Natural killer cell treated with Interleukin-12 subunit alpha and Interleukin-12 subunit beta and Interleukin-15 and Interleukin-18, amount 100 ng/mL, for 72 hours (primary cell): ENCODE measurements at places on chromosomes 1 and 21. TPM values are rescaled to one million over a fixed set of nuclear protein-coding genes. Genes with fewer than 3 reads are reported as not detected.

The ALX3 gene
- not detected for total RNA-seq

The FCRL1 gene
- not detected for total RNA-seq

DNA sequence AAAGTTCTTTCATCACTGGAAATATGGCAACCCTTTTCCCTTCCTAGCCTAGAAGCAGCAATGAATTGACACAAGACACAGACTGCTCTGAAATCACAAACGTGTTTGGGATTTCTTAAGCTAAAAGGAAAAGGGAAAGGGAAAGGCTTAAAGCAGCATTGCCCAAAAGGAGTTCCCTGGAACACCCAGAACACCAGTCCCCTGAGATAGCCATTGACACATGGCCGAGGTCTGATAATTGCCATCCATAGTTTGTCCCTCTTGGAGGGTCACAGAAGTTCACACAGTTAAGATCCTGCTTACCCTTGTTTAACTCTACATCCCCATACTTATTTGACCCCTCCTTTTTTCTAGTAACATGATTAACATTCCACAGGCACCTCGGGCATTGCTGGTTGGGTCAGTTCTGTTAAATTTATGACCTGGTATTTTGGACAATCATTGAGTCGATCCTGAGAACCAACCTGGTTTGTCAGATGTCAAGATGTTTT lies 72.9 kb downstream of the ZNF281 start:
- no peak for DNase-seq

- DNase-seq, result no peak
Observed at GRCh38 chr1:161864577-161864976, 98.5 kb downstream of the ATF6 start.

- DNase-seq, result peak; percentile 84
Observed at GRCh38 chr1:116817582-116818064, 63.4 kb downstream of the CD2 start.

DNA sequence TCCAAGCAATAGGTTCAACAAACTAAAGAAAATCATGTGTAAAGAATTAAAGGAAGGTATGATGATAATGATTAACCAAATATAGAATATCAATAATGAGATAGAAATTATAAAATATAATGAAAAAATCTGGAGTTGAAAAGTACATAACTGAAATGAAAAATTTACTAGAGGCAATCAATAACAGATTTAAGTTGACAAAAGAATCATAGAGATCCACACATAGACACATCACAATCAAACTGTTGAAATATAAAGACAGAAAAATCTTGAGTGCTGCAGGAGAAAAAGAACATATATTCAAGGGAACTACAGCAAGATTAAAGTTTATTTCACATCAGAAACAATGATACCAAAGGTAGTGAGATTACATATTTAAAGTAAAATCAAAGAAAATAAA lies 63.7 kb downstream of the RNASEL start:
- DNase-seq, result no peak

GRCh38 chr1:93033785-93034184 lies 45.3 kb upstream of the MTF2 start:
- no peak for DNase-seq

- no peak for DNase-seq
Observed at GRCh38 chr1:40316595-40317393, at the start of gene COL9A2. TSS of gene COL9A2 (minus strand) at chr1:40317286. CDS start at chr1:40317197, 89 bp downstream.

DNA sequence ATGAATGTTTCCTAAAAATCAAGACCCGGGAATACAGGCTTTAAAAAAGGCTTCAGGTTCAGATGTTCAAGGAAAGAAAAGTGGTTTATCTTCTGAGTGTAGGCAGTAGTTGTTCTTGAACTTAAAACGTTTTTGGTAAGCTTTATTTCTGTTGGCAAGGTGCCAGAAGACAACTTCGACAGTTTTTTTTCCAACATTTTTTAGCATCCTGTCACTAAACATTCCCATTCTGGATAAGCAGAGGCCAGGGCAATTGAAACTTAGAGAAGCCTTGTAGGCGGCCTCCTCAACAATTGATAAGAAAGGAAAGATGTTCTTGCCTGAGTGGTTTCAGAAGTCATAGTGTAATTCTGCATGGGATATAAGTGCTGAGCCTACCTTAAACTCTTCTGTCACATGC lies 66.7 kb downstream of the PATJ start:
- no peak for DNase-seq

GRCh38 chr21:31205412-31205811 lies 138.6 kb downstream of the TIAM1 start:
- no peak for DNase-seq

DNA sequence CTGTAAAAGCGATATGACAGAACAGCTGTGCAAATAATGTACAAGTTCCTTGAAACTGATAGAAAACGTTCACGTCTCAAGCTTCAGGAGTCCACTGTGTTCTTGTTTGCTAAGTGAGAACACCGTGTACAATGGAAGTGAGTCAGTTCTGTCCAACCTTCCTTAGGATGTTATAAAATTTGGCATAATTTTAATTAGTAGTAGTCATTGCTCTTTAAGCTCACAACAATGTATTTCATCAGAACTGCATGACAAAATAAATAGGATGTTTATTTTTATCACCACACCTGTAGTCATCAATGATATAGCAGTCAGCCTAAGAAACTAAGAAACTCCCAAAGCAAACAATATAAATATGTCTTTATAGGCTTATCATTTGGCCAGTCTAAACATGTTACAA lies 53.0 kb downstream of the RGS2 start:
- no peak for DNase-seq
